NCI-H1092 (cell line): ENCODE measurements at places on chromosomes 4 and X.
A peak's percentile ranks its signal among the peaks of the same experiment; 100 is the strongest.

- DNase-seq, result no peak
Measured at GRCh38 chrX:1476682-1477081, 24.0 kb upstream of the ASMTL start.

GRCh38 chr4:150888217-150888616 lies 126.9 kb downstream of the LRBA start:
- no peak for DNase-seq

- DNase-seq, result no peak
Measured at GRCh38 chr4:151260526-151260925, 16.4 kb upstream of the PRSS48 start.

DNA sequence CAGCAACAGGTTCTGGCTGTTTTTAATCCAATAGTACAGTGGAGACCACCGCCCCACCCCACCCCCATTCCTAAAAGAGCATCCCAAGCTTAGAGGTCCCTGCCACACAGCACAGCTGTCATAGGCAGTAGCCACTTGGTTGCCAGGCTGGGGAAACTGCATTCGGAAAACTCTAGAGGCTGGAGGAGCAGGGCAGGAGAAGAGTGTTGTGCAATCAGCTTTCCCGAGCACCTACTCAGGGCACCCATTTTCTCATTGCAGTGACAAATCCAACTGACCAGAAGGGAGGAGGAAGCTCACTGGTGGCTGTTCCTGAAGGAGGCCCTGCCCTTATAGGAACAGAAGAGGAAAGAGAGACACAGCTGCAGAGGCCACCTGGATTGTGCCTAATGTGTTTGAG lies 1.1 kb downstream of the CXCL1 start:
- no peak for DNase-seq

DNA sequence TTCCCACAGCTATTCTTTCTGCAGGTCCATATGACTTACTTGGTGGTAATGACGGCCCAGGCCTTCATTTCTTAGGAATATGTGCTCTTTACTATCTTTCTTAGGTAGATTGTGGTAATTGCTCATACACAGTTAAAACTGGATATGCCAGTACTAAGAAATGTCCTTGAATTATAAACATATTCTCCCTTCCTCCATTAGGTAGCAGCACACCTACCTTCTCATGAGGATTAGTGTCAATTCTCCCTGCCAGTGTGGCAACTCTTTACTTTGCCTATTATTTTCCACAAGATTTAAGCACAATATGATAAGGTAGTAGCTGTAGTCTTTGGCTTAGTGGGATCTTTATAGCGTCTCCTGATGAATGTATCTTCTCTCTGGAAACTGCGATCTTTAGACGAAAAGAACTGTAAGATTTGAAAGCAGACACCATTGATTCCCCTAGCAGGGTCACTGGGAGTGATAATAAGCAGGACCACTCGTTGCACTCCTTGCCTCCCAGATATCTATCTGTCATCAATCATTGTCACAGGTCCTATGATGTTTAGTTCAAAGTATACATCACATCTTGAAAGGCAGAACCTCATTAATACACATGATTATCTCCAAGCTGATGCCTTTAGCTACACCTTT lies 1240.7 kb downstream of the C4orf33 start:
- peak; percentile 17 for DNase-seq

DNA sequence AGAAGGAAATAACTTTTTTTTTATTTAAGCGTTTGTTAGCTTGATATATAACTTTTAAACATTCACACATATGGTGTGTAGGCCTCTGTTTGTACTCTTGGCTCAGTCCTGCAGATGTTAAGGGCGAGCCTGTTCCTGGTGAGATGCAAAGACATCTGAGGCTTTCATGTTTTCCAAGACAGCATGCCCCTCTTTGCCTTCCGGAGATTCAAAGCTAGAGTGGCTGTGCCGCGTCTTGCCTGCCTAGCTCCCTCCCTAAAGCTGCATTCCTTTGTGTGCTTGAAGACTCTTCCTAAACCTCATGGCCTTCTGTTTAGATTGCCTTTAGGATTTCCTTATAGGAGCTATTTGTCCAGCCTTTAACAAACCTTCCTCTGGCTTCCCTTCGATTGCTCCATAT lies 67.1 kb downstream of the MID1IP1 start:
- no peak for DNase-seq

DNA sequence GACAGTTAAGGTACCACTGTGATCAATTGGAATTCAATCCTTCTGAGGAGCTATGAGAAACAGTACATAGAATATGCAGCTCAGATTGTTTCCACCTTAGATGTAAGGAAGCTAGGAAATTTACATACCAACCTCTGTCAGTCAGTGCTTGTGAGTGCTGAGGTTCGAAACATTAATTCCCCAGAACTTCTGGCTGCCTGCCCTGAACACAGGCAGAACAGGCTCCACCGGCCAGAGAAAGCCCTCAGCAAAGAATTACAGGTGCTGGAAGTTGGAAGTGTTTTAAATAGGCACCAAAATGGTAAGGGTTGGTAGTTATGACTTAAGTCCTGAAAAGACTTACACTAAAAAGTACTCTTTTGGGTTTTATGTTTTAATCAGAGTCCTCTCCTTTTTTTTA lies 651.8 kb downstream of the C4orf33 start:
- DNase-seq, result no peak

DNA sequence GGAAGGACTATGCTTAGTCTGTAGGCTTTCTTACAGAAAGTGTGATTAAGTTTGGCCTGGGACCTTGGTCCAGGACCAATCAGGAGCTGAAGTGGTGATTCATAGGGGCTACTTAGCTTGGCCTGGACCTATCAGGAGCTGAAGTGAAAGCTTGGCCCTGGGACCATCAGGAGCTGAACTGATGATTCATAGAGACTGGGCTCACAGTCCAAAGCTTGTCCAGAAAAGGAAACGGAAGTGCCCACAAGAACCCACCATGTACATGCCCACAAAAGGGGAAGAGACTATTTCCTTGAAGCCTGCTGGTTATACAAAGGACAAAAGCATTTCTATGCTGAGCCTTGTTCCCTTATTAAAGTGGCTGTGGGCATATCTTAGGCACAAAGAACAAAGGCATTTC lies 12.6 kb downstream of the TENT5D start:
- no peak for DNase-seq

DNA sequence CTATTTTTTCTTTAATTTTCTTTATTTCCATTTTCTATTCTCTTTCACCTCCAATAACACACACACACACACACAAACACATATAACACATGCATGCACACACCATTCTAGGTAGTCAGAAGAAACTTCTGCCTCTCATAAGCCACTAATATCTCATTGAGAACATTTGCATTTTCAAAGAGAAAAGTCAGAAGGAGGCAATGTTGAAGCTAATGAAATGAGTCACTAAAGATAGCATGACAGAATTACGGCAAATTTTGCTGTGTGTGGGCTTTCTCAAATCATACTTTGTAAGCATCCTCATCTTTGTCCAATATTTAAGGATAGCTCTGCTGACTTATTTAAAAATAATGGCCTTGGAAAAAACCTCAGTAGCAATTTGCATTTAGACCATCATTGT lies 291.3 kb downstream of the GUCY2F start:
- DNase-seq, result no peak

GRCh38 chr4:79540143-79540542 lies 132.1 kb upstream of the GK2 start:
- no peak for DNase-seq

DNA sequence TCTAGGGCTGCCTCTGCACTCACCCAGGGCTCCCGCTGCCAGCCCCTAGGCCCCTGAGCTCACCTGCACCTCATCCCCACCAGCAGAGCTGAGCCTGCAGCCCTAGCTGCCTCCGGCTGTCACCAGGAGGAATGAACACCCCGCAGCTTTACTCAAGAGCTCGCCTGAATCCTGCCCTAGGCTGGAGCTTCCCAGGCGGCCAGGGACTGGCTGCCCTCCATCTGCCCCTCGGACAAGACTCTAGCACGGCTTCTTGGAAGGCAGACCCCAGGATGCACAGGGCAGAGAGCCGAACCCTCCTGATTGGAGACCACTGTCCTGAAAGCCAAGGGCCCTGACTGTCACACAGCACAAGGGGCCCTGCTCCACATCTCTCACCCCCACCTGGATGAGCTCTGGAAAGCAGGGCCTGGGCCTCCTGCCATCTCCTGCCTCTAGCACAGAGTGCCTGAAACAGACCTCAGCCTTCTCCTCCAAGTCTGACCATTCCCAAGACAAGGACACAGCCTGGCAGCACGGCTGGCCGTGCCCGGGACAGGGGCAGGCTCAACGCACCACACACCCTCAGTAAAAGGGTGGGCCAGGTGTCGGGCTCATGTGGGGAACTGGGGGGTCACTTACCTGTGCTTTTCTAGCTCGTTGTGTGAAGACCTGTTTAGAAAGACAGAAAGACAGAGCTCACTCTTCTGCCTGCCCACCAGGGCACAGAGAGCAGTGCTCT lies 4.4 kb downstream of the MXD4 start:
- DNase-seq, result no peak

GRCh38 chr4:61309616-61310015 lies 109.5 kb downstream of the ADGRL3 start:
- DNase-seq, result no peak

DNA sequence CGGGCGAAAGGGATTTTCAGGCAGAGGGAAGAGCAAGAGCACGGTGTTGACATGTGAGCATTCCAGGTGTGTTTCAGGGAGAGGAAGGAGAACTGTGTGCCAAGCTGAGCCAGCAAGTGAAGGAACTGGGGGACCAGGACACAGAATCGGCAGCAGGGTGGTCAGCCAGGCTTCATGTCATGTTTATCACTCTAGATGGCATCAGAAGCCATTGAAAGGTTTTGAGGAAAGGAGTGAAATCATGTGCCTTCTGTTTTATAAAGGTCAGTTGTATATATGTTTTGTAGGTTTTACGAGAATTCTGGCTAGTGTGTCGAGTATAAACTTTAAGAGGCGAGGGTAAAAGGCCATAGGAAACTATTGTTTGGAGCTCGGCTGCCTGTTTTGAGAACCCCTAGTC lies 682.3 kb downstream of the TRIML1 start:
- DNase-seq, result no peak

- no peak for DNase-seq
Measured at GRCh38 chr4:153623491-153623890, 60.6 kb upstream of the TLR2 start.

DNA sequence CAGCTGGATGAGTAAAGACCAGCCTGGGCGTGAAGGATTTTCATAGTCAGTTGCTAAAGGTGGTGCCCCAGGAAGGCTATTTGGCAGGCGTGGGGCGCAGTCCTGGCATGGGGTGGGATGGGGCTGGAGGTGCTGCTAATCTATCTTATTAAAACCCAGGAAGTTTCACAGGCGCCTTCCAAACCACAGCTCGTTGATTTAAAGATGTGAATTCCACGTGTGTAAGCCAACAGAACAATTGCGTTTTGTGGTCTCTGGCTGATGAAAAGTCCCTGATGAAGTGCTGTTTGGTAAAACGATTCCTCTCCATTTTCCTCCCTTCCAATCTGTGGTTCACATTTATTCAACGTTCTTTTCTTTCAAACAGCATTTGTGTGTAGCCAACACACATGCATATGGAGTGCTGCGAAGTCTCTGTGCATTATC lies 105.0 kb downstream of the TBL1X start:
- no peak for DNase-seq

GRCh38 chrX:150889131-150889530 lies 9.3 kb downstream of the CD99L2 start:
- no peak for DNase-seq

- no peak for DNase-seq
Measured at GRCh38 chrX:39850630-39851152, 247.1 kb downstream of the BCOR start.

DNA sequence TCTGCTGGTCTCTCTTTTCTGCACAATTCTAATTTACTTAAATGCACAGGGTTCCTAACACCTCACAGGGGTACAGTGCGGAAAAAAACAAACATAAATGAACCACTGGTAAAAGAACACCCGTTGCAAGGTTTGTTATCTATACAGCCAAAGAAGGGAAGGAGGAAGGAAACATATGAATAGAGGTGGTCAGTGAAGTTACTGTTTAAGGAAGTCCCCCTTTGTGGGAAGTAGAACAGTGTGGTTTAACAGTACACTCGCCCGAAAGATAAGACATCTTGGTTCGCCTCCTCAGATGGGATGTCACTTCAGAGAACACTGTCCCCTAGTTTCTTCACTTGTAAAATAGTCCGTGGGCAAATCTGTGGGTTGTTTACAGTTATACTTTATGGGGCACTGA lies 57.5 kb downstream of the TEC start:
- DNase-seq, result no peak

DNA sequence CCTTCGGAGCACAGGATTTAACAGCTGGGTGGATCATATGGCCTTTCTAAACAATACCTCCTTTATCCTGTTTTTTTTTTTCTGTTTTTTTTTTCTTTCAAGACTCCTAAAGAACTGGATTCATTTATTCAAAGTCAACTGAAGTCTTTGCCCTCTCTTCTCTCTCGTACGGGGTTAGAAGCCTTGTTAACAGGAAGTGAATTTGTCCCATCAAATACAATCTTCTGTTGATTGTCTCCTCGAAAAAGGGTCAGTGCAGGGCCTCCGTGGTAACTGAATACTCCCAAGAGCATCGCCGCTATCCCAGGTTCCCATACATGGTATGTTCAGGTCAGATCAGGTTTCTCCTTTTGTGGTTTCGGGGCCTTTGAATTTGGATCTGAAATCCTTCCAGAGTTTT lies 1.8 kb upstream of the TMEM128 start:
- DNase-seq, result no peak

DNA sequence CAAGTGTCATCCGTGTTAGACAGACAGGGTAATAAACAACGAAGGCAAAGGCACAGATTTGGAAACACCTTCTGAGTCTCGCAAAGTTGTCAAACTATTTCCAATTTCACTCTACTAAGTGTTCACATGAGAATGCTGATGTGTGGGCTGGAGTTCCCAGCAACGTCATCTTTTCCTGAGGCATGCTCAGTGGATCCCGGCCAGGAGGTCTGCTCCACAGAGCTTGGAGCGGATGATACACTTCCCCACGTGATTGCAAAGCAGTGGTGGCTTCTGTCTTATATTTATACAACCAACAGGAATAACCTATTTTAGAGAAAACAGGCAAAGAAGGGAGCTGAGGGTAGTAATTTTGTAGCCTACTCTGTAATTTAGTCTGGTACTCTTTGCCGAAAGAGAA lies 40.1 kb upstream of the PDK3 start:
- no peak for DNase-seq

- DNase-seq, result no peak
Measured at GRCh38 chr4:95506264-95506663, 42.5 kb downstream of the UNC5C start.

DNA sequence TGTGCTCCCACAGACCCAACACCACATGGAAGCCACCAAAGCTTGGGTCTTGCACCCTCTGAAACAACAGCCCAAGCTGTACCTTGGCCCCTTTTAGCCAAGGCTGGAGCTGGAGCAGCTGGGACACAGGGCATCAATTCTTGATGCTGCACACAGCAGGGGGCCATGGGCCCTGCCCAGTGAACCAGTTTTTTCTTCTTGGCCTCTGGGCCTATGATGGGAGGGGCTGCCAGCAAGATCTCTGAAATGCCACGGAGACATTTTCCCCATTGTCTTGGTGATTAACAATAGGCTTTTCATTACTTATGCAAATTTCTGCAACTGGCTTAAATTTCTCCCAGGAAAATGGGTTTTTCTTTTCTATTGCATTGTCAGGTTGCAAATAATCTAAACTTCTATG lies 49.0 kb downstream of the SPANXA2 start:
- DNase-seq, result no peak

GRCh38 chrX:123590842-123591486 lies 141.9 kb downstream of the THOC2 start:
- DNase-seq, result no peak

GRCh38 chr4:90234916-90235547 lies 107.8 kb downstream of the CCSER1 start:
- DNase-seq, result peak; percentile 59
